ENCODE measurements at places on chromosomes 2 and 18.

GRCh38 chr2:2674831-2675230, 343.8 kb upstream of the MYT1L start:
- no peak for DNase-seq

DNA sequence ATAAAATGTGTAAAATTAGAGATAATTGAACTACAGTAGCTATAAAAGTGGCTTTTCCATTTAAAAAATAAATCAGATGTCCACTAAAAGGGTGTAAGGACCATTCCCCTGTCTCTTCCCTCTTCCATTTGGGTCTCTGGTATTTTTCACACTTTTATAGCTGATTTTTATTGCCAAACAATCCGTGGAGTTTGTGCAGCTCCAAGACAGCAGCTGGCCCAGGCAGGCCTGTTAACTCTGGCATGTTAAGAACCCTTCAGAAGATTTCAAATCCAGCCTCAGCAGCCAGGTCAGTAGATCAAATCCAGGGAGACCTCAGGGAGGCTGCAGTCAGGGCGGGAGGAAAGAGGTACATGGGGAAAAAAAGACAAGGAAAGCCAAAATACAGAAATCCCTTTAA, 827.1 kb upstream of the FANCL start:
- no peak for DNase-seq

DNA sequence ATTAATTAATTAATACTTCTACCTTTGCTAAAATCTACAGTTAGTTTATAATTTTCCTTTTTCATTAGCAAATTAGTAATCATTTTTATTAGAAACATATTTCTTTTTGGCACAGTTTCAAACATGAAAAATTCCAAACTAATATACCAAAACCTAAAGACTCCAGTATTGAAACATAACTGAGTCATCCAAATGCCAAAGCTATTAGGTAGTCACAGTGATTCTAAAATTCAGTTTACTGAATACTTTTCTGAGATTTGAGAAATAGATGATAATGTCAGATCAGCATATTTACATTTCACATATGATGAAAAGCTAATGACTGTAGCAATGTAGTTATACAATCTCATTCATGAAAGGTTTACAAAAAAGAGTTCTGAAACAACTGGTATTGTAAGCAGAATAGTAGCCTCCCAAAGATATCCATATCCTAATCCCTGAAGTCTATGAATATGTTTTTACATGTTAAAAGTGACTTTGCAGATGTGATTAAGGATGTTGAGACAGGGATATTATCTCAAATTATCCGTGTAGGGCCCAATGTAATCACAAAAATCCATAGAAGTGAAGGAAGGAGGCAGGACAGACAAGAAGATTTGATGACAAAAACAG, 680.2 kb upstream of the CHAC2 start:
- no peak for DNase-seq

- DNase-seq: no peak
Observed at GRCh38 chr18:9708434-9709303, 568 bp downstream of the RAB31 start.

DNA sequence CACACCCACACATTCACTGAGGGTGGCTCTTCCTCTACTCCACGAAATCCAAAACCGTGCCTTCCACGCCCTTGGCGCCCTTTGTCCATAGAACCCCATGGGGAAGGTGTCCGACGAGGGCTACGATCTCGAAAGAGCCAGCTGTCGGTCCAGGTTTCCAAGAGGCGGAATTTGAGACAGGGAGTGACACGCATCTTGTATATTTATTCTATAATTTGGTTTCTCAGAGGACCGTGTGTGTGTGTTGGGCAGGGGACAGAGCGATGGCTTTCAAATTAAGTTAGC, 726 bp downstream of the C2orf69 start:
- no peak for DNase-seq

- peak; percentile 28 for DNase-seq
Observed at GRCh38 chr2:172516299-172516698, 39.6 kb upstream of the PDK1 start.

DNA sequence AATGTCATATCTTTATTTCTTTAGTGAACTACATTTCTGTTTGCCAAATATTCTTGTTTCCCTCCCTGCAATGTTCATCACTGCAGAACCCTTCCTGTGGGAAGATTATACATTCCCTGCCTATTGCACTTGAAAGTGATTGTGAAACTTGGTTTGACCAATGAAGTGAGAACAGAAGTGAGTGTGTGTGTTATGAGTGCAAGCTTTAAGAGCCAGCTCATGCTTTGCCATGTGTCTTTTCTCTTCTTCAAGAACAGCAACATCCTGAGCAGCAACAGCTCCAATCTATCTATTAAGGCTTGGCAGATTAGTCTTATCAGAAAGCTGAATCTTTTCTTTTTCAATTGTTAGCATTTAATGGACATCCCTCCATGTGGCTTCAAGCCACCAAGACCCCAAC, 42.0 kb upstream of the UBE2E3 start:
- no peak for DNase-seq

DNA sequence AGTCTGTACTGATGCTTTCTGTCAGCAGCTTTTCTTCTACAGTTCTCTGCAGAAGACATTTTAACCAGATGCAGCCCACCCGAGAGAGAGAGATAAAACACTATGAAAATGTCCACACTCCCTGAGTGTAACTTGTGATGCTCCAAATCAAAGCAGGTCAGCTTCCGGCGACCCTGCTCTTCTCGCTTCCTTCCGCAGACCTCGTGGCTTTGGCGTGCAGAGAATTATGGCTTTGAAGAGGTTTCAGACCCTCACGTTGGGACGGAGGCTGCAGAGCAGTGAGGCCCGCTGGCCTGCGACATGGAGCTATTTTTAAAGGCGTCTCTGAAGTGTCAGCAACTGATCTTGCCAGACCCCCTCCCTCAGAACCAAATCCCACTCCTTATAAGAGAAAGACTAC, 41.8 kb downstream of the TMEM163 start:
- no peak for DNase-seq

DNA sequence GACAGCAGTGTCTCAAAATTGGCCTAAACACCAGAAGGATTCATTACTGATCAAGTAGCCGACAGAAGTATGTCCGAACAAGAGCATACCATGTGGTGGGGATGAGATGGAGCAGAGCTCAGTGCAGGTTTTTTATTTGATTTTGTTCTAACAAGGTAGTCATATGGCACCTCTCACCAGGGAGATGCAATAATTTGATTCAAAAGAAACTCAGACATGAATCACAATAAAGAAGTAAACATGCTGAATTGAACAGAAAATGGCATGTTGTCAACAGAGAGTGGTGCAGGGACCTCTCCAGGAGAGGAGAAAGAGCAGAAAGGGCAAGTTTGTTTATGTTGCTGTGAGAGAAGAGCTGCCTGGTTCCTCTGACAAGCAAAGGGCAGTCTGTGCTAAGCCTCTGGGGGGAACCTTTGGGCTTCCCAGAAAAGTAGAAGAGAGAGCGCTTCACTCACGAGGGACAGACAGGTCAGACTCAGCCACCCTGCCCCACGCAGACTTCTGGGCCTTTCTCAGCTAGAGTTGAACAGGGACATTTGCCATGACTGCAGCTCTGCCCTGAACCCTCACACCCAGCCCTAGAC, 351.3 kb upstream of the RAB12 start:
- no peak for DNase-seq
